ENCODE measurements at places on chromosomes 3 and 15. TPM values are rescaled to one million over a fixed set of nuclear protein-coding genes. Genes with fewer than 3 reads are reported as not detected.

The SHC4 gene
- total RNA-seq: 61.8 TPM

DNA sequence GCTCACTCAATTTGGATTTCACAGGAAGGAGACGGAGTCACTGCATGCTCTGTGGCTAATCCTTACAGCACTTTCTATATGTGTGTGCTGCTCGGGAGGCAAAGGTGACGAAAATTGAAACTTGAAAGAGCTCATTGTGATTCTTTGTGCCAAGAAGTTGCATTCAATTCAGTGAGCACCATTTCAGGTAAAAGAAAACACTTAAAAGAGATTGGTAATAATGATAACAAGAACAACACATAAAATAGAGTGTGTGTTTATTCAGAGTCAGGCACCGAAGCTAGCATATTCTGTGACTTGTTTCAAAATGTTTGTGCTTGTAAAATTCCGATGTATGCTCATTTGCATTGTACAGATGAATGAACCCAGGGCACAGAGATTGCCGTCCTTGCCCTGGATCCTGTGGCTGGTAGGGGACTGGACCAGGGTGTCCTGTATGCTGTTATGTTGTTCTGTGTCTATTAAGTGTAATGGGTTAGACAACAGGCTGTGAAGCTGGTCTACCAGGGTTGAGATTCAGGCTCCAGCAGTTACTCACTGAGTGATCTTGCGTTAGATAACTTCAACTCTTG, 193.3 kb upstream of the PROK2 start:
- no peak for DNase-seq

- DNase-seq: no peak
These were observed 557.3 kb downstream of the FGF12 start for GRCh38 chr3:192170031-192170430.

The GATA2 gene
- 0.44 TPM for total RNA-seq

- DNase-seq: no peak
These were observed 7.4 kb downstream of the SQOR start for GRCh38 chr15:45641999-45642932.

DNA sequence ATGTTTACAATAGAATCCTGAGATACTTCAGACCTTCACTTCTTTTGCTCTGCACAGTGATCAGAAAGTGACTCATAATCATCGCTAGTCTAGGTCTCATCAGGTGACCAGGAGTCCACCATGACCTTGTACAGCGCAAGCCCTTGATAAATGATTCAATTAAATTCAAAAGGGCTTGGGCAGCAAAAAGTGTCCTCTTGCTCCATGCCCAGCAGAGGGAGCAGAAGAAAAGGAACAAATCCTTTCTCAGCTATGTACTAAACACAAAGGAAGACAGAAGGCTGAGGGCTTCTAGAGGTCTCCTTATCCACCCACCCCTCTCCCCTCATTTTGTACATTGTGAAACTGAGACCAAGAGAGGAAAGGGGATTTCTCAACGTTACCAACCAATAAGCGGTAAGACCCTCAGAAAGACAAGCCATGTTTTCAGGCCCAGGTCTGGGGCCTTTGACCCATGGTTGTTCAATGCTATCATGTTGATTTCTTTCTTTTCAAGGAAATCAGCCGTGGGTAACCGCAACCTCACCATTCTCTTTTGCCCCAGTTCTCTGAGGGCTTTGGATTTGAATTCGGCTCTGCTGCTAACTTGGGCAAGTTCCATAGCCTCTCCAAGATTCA, 74.8 kb downstream of the AQP9 start:
- no peak for DNase-seq

DNA sequence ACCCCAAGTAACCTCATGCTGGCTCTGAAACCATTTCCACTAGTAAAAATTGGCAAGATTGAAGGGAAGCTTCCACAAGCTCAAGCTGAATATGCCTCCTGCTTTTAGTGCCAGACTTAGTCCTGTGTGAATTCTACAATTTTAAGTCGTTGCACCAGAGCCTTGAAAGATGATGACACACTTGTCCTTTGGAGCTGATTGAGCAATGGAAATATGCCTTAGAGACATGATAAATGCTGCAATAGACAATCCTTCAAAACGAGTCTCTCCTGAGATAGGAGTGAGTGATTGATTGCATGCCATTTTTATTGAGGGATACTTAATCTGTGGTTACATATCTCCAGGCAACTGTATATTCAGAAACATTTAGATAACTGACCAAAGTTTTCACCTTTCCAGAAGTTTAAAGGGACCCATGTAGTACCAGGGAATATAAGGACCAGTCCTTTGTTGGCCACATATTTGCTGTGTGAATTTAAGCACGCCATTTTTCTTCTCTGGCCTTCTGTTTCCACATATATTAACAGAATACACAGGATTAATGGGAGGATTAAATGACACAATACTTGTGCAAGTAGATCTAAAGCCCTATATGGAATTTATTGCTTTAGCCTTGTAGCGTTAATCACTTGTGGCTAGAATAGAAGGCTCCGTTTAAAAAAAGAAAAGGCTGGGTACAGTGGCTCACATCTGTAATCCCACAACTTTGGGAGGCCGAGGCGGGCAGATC, 65.1 kb downstream of the PPARG start:
- no peak for DNase-seq

The GOLGA6A gene
- total RNA-seq: 0.12 TPM

- DNase-seq: no peak
These were observed 136.8 kb downstream of the FHIT start for GRCh38 chr3:61114316-61114953.

- DNase-seq: no peak
These were observed 168.0 kb downstream of the GMNC start for GRCh38 chr3:190694335-190695001.

The OXTR gene
- total RNA-seq: 48.8 TPM

The FXR1 gene
- 118 TPM for total RNA-seq

The HYAL1 gene
- 0.65 TPM for total RNA-seq

The AMT gene
- total RNA-seq: 6.0 TPM

The ISLR gene
- total RNA-seq: 49.6 TPM

The IL20RB gene
- total RNA-seq: 0.94 TPM

The FAM240A gene
- total RNA-seq: not detected

DNA sequence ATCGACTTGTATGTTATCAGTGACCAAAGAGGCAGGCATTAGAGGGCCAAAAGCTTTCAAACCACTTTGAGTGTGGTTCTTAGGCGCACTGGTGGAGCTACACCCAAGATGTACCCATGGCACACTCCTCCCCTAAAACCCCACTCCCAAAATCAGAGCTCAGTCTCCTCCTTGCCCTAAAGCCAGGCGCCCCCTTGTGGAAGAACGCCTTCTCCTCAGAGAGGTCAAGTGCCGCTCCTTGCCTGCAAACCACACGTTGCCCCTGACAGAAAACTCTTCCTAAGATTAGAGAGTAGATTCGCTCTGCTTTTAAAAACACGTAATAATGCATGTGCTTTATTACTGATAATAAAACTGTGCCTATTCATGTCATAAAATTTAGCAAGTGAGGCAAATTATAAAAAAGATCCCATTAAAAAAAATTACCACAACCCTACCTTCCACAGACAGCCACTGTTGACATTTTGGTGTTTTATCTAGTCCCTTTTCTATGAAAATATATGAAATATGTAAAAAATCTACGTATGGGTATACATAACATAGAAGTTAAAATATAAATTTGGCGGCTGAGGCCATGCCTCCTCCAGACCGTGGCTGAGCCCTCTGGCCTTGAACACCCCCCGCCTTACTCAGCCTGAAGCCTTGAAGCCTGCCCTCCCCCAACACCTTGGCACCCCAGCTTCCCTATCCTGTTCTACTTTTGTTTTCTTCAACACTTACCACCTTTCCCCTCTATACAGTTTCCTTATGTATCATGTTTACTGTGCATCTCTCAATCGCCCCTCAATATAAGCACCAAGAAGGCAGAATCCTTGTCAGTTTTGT, 33.5 kb downstream of the BCL2L10 start:
- no peak for DNase-seq

- no peak for DNase-seq
These were observed 51.1 kb downstream of the MAP2K5 start for GRCh38 chr15:67593562-67593961.

GRCh38 chr15:63243776-63244175, 33.6 kb upstream of the APH1B start:
- DNase-seq: no peak

The CHRNA3 gene
- total RNA-seq: not detected

GRCh38 chr3:32934150-32934742, 17.2 kb upstream of the CCR4 start:
- no peak for DNase-seq

- DNase-seq: no peak
These were observed 38.6 kb downstream of the TAFA4 start for GRCh38 chr3:68893600-68894239.

DNA sequence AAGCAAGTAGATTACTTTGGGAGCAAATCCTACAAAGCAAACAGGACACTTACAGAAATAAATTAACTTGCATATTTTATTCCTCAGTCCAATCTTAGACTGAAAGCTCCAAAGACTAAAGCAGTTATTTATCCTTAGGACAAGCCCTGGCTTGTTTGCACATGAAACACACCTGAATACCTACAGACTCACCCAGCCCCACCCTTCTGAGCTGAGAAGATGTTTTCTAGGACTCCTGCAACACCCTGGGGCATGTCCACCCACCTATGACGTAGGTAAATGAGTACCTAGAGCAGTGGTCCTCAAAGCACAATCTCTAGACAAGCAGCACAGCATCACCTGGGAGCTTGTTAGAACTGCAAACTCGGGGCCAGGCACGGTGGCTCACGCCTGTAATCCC, 80.8 kb downstream of the ANXA2 start:
- no peak for DNase-seq

DNA sequence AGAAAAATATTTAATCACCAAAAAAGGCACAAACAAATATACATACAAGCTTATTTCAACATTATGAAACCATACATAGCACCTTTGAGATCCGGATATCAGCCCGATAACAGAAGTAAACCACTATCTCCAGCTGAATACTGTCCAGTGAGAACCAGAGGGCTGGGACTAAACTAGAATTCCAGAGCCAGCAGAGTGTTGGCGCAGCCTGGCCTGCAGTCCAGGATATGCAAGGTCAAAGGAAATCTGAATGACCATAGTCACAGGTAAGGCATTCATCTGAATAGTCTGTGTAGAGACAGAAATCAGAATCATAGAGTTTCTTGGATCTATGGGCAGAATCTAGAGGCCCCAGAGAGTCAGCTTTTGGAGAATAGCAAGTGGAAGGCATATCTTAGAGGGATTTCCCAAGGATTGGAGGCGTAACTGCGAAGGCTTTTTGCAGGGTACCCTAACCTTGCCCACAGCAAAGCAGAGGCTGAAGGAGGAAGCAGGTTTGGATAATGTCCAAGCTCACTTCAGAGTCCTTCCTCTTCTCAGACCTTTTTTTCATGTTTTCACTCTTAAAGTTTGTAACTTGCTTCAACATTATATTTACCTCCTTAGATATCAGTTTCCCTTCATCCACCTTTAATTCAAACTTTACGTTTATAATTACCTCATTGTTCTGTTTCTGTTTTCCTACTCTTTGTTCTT, 32.5 kb upstream of the TP63 start:
- no peak for DNase-seq

Measured in chondrocyte (in vitro differentiated cells).